Fibroblast of lung (primary cell): ENCODE measurements at places on chromosomes 16 and 17. TPM values are rescaled to one million over a fixed set of nuclear protein-coding genes. Genes with fewer than 3 reads are reported as not detected.
A peak's percentile ranks its signal among the peaks of the same experiment; 100 is the strongest.

DNA sequence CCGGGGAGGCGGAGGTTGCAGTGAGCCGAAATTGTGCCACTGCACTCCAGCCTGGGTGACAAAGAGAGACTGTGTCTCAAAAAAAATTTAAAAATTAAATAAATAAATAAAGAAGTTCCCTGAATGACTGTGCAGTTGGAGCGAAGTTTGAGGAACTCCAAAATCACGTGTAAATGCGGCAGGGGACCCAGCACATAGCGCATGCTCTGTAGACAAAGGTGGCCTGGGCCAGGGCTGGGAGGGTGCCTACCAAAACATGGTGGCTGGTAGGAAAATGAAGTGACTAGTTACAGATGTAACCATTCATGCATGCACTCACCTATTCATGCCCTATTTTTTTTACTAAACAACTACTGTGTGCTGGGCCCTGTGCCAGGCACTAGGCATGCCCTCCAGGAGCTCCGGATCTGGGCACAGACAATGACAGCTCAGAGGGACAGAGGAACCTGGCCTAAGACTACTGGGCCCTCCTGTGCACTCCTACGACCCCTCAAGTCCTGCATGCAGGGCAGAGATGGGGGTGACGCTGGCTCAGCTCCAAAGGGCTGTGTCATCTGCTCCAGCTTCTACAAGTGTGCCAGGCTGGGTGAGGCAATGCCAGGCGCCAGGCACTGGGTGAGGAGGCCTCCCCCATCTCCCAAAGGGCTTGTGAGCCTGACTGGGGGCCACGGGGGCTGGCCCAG lies 65.3 kb downstream of the RMI2 start:
- DNase-seq = no peak

NXN gene
- total RNA-seq = 48.0 and 53.8 TPM in 2 replicates

DNA sequence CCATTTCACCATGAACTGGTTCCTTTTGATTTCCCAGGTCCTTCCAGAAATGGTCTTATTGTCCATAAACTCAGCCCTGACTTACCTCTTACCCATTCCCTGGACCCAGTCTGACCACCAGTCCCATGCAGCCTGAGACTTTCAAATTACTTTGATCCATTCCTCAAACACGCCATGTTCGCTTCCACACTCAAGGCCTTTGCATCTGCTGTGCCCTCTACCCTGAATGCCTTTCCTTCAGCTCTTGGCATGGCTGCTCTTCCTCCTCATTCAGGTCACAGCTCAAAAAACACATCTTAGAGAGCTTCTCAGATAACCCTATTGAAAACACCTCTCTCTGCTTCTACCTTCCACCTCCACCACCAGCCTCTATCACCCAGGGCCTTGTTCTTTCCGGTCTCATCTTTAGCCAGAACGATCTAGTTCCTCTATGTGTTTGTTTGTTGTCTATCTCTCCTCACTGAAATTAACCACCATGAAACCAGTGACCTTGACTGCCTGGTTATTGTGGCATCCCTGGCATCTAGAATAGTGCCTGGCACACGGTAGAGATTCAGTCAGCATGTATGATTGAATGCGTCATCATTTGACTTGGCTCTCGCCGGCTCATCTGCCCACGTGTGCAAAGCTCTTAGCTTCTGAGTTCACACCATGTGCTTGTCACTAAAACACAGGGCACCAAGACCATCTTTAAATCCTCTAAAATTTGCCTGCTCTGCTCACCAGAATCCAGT lies 12.8 kb downstream of the CRYM start:
- DNase-seq = no peak

- DNase-seq = peak; percentile 20
Observed at GRCh38 chr17:67208232-67208631, 36.8 kb downstream of the HELZ start.

- DNase-seq = no peak
Observed at GRCh38 chr16:81729451-81729850, 49.6 kb upstream of the PLCG2 start.

PTGES3L gene
- 0.17 TPM in 1 of 2 replicates, not detected in the other for total RNA-seq

DNA sequence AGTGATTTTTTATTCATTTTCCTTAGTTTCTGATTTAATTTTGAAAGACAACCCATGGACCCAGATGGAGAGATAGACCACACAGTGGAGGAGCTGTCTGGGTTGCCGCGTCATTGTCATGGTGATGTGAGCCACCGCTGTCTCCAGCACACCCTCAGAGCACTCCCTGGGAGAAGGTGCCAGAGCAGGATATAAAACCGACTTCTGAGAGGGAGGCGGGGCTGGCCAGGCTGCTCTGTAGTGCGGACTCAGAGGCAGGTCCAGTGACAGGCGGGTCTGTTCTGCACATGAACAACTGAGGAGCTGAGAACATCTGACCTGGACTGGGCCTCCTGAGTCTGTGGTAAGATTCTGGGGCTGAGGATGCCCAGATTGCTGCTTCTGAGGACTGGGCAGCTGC lies 216.3 kb upstream of the NLRP1 start:
- DNase-seq = no peak

GRCh38 chr16:10907757-10908045 lies 30.7 kb downstream of the CIITA start:
- no peak for DNase-seq

DNA sequence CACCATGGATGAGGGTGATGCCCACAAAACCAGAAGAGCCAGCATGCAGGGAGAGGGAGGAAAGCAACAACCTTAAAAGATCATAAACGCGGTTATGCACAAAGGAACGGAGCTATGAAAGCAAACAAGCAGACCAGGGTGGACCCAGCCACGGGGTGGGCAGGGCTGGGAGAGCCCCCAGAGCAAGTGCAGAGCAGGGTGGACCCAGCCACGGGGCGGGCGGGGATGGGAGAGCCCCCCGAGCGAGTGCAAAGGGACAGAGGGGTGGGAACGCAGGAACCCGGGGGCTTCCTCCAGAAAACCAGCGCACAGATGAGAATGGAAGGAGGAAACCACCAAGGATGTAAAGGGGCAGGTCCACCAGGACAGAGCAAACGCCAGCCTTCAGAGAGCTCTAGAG lies 33.2 kb downstream of the CCDC57 start:
- DNase-seq = no peak

RND2 gene
- total RNA-seq = 0.77 and 0.99 TPM in 2 replicates

DNA sequence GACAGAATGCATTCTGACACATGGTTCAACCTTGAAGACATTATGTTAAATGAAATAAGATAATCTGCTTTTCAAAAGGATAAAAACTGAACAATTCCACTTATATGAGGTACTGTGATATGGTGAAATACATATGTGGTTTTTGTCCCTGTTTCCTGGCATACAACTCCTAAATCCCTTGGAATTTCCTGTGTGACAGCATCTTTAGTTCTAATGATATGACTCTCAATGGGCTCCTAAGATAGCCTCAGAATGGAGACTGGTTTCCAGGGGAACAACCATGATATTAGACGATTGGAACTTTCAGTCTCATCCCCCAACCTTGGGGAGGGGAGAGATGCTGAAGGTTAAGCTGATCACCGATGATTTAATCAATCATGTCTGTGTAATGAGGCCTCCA lies 37.7 kb upstream of the PHLPP2 start:
- DNase-seq = peak; percentile 37
